ENCODE measurements at places on chromosomes 6 and 20.

- DNase-seq: no peak
Observed at GRCh38 chr6:44123544-44123943, 3.7 kb downstream of the MRPL14 start.

DNA sequence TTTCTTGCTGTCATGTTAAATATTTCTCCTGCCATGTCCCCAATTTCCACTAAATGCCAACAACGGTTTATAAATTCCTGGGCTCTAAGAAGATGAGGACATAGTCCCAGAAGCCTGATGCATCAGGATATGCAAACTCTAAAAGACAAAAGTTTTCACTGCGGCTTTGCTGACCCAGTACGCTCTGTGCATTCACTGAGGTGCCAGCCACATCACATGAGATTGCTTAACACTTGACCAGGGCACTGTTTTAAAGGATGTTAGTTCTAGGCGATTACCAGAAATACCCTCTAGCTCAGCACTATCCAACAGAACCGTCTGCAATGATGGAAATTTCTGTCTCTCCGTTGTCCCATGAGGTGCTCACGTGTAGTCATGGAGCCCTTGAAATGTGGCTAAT lies 19.9 kb upstream of the ADTRP start:
- no peak for DNase-seq

GRCh38 chr6:10535193-10535592 lies 14.0 kb downstream of the GCNT2 start:
- no peak for DNase-seq

DNA sequence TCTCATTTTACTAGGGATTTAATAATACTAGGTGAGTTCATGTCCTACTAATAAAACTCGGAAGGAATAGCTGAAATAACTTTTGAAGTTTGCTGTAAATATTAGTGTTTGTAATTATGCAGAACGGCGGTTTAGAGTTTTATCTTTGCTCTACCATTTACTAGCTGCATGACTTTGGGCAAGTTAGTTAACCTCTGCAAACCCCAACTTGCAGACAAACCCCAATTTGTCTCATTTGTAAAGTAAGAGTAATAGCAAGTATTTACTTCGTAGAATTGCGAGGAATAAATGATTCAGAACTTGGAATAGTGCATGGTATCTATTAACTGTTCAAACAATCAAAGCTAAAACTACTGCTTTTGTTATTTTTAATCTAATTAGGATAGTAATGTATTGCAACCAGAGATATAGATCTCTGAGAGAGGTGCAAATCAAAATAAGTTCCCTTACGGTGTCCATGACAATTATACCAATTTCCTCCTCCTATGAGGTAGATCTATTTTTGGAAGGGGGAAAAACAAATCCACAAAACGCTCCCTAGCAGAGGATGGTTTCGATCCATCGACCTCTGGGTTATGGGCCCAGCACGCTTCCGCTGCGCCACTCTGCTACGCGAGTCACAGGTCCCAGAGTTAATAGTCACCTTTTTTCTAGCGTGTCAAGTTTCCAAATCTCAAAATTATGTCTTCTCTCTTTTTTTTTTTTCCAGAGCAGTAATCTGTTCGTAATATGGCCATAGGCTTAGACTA lies 35.1 kb upstream of the BTN3A2 start:
- peak; percentile 67 for DNase-seq

- peak; percentile 89 for DNase-seq
Observed at GRCh38 chr6:157443066-157443800, 62.2 kb downstream of the ZDHHC14 start.

GRCh38 chr6:7631466-7631865 lies 41.5 kb downstream of the SNRNP48 start:
- no peak for DNase-seq

DNA sequence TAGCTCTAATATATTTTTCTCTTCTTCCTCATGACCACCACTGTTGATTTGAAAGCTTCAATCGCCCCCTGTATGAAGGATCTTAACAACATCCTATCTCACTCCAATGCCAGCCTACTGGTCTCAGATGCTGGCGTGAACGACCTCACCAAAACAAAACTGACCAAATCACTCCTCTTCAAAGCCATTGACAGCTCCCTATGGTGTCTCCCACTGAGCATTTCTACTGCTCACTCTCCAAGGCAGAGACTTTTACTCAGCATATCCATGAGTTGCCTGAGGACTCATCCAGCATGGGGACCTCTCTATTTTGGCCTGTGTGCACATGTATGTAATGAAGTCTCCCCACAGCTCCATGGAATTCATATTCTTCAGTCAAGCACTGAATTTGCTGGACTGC lies 520.4 kb downstream of the TFAP2B start:
- no peak for DNase-seq

- no peak for DNase-seq
Observed at GRCh38 chr6:145241721-145242120, 493.6 kb downstream of the EPM2A start.

DNA sequence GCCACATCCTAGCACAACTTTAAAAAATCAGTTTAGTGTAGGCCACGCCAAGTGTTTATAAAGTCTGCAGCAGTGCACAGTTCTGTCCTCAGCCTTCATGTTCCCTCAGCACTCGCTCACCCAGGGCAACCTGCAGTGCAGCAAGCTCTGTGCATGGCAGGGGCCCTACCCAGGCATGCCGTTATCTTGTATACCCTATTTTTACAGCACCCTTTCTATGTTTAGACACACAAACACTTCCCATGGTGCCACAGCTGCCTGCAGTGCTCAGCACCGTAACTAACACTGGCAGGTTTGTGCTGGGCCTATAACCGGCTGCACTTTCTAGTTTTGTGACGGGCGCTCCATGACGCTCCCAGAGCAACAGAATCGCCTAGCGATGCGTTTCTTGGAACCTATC lies 43.8 kb downstream of the ZBTB46 start:
- no peak for DNase-seq

GRCh38 chr20:35055445-35056276 lies 36.9 kb downstream of the TRPC4AP start:
- peak; percentile 47 for DNase-seq

GRCh38 chr6:44662461-44663121 lies 275.1 kb downstream of the CDC5L start:
- DNase-seq: peak; percentile 98

GRCh38 chr6:72422171-72422570 lies 199.7 kb upstream of the KCNQ5 start:
- DNase-seq: peak; percentile 78

DNA sequence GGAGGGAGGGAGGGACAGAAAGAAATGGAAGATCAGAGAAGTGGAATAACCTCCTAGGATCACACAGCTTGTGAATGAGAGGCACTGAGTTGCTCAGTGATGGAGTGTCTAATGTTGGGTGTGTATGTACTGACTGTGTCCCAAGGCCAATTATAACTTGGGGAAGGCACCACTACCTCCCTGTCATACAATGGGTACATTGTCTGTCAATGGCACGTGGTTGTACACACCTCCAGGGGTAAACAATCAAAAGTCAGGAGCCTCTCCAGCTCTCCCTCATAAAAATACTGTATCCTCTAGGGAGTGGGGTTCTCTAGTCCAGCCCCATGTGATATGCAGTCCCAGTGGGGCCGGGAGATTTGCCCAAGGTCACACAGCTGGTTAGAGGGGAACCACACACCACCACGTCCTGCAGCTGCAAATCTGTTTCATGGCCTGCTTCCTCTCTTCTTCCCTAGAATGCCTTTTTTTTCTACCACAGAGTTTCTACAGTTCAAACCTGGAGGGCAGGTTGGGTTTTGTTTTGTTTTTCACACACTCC lies 112.5 kb downstream of the SNX5 start:
- DNase-seq: no peak

- no peak for DNase-seq
Observed at GRCh38 chr6:42359021-42359420, 92.7 kb downstream of the TRERF1 start.

DNA sequence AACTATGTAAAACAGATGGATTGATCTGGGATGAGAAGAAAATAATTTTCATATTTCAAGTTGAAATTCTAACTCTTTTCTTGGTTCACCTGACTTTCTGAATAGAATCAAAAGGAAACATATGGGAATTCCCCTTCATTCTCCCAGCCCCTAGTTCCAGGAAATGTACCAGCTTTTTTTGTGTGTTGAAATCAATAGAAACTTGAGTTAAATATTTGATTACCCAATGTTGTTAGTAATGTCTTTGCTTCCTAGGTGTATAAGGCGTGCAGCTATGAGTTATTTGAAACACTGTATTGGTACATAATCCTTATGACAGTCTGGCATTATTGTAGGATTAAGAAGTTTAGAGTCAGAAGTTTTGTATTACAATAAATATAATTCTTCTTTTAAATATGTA lies 21.5 kb downstream of the VNN2 start:
- no peak for DNase-seq

GRCh38 chr20:63957690-63958441 lies 1.6 kb upstream of the UCKL1 start:
- DNase-seq: no peak

DNA sequence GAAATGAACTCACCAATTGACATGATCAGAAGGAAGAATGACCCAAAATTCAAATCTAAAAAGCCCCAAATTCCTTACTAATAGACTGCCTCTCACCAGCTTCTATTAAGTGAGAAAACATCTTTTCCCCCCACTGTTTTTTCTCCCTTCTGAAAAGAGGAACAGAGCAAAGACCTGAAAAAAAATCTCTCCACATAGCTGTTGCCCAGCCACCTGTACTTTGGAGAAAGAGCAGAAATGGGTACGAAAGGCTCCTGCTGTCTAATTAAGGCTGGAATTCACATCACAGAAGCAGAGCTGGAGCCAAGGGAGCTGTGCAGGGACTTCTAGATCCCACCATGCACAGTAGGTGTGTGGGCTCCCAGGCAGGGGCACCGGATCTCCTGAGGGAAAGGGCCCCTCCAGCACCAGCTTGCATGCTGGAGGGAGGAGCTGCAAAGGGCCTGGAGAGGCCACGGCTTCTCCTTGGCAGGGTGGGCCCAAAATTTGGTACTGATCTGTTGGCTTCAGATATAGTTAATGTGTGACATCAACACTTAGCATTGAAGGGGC lies 73.2 kb upstream of the DUSP22 start:
- DNase-seq: no peak

GRCh38 chr6:83860359-83860755 lies 868 bp downstream of the CYB5R4 start:
- DNase-seq: no peak

GRCh38 chr20:5973172-5973571 lies 22.7 kb downstream of the MCM8 start:
- peak; percentile 8 for DNase-seq

DNA sequence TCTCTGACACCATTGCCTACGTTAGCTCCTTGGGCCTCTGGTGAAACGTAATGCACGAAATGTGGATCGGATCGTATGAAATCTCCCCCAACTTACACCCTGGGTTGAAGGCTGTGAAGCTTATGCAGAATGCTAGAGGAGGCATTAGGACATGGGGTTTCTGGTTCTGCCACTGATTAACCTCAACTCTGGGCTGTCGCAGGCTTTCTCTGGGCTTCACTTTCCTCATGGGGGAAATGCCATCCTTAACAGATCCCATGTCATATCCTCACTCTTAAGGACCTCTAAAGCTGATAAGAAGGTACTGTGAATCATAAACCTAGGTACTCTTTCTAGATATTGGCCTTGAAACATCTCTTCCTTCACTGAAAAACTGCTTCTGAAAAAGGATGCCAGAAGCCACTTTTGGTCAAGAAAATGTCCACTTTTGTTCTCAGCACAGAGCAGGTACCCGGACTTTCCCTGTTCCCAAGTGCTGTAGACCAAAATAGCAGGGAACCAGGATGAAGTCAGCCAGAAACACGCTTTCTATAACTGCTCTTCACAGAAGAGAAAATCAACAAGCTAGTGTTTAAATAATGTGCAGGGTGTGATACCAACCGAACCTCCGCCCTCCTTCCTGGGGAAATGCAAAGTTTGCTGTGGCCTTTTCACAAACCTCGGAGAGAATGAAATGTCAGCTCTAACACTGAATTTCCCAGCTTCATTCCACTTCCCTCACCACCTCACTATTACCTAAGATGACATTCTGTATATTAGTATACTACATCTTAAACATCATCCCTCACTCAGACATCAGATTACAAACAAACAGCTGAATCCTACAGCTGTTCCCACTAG lies 118.9 kb downstream of the BACH2 start:
- no peak for DNase-seq

- peak; percentile 99 for DNase-seq
Observed at GRCh38 chr6:19836799-19837510, at the start of gene ID4. Gene ID4, plus strand, starts transcription at chr6:19837370. Its CDS starts 385 bp downstream, at chr6:19837755.

DNA sequence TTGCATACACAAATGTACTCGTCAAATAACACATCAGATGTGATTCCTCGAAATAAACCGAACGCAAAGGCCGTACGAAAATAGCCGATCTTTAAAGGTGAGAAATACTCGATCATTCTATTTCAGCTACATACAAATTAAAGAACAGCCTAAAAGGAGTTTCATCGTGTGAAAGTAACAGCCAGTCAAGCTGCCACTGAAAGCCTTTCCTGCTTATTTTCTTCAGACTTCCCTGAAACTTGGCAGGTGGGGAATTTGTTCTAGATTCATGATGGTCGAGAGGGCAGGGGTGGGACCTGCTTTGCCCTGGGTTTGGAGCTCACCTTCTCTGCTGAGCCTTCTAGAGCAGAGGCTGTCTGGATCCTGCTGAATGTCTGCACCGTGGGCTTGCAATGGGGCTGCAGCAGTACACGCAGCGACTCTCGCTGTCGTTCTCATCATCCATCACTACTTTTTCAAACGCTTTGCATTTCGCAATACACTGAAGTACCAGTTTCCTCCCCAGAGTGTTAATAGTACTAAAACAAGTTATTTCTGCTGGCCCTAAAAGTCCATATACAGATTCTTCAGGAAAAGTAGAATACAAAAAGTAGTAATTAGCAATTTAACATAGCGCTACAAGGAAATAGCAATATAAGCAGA lies 16.2 kb downstream of the FOXC1 start:
- no peak for DNase-seq

GRCh38 chr6:114108119-114109002 lies 137.4 kb upstream of the HDAC2 start:
- peak; percentile 74 for DNase-seq

GRCh38 chr6:25482996-25483395 lies 169.0 kb upstream of the SCGN start:
- DNase-seq: peak; percentile 28

GRCh38 chr6:71248306-71248765 lies 40.3 kb upstream of the OGFRL1 start:
- DNase-seq: peak; percentile 66

GRCh38 chr6:87753131-87753685 lies 51.2 kb upstream of the AKIRIN2 start:
- DNase-seq: peak; percentile 23

DNA sequence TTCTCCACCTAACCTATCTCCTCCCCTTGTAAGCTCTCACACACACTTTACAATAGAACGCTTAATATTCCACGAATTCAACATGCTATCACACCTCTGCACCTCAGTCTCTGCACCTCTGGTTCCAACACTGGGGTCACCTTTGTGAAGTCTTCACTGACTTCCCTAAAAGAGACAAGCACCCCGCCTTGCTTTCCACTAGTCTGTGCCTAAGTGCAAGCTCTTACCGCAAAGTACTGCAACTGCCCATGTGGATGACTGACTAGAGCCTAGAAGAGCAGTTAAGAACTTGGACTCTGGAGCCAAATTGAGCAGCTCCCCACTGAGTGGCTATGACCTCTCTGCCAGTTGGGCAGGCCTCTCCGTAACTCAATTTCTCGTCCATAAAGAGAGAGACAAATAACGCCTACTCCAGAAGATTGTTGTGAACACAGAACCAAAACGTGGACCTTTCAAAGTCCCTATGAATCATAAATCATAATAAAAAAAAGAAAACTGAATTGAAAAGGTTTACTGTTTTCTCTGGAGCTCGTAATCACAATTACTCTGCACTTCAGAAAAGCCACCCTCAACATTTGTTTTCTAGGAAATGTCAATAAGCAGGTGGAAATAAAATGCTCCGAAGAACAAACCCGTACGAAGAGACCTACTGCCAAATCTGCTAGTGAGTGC lies 1.2 kb downstream of the IFNGR1 start:
- DNase-seq: peak; percentile 10

GRCh38 chr6:129567374-129567773 lies 142.6 kb downstream of the ARHGAP18 start:
- peak; percentile 17 for DNase-seq

All from fibroblast of upper back skin (primary cell).